ENCODE measurements at places on chromosomes 1 and 21.
A peak's percentile ranks its signal among the peaks of the same experiment; 100 is the strongest.

DNA sequence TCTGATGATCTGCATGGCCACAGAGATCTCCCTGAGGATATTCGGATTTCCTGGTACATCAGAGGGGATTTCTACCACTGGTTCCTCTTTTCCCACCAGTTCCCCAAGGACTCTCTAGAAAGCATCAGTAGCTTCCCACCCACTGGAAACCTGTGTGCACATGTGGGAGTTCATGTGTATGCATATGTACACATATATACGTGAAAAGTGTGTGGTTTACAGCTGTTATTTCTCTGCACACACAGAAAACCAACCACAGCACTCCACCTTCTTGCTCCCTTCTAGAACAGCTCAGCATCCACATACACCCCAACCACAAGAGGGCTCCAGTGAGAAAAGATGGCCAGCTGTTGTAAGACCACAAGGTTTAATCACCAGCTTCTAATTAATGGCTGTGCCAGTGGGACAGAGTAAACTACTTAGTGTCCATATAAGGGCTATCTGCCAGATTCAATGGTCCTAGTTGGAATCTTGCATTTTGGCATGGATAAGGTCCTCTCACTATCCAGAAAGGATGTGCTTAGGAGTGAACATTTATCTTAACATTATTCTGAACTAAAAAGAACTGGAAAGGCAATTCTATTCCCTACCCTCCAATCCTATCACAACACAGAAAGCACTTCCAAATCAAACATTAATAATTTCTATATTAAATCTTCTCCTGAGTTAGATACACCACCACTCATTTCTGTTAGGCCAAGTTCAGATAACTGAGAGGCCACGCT, 24.1 kb downstream of the GPR3 start:
- peak; percentile 71 for DNase-seq

DNA sequence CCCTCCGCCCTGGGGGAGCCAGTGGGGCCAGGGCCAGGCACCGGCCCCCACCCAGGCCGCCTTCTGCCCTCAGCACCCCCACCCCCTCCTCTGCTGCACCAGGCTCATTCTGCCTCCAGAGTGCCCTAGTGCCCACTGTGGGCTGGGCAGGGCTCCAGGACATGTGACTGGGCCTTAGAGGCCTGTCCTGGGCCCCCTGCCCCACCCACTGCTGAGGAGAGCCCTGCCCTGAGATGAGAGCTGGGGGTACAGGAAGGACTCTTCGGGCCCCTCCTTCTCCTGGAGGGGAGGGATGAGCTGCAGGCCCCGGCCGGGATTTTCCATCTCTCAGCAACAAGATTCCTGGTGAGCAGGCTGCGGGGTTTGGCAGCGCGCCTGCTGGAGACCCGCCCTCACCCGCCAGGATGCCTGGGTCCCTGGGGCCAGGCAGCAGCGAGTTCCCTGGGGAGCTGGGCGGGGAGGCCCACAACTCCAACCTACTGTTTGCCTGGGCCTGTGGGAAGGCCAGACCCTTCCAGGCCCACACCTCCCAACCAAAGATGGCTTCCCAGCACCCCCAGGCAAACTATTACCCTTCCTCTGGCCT, 14.0 kb downstream of the AHDC1 start:
- DNase-seq = peak; percentile 77

GRCh38 chr21:44304877-44305293, 5.0 kb downstream of the PFKL start:
- peak; percentile 70 for DNase-seq

DNA sequence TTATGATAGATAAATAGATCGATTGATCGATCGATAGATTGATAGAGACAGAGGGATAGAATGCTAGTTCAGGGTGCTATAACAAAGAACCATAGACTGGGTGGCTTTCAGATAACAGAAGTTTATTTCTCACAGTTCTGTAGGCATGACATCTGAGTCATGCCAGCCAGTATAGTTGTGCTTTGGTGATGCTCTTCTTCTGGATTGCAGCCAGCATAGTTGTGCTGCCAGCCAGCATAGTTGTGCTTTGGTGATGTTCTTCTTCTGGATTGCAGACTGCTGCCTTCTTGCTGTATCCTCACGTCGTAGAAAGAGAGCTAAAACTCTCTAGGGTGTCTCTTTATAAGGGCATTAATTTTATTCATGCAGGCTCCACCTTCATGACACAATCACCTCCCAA, 860.8 kb downstream of the BRINP3 start:
- peak; percentile 70 for DNase-seq

DNA sequence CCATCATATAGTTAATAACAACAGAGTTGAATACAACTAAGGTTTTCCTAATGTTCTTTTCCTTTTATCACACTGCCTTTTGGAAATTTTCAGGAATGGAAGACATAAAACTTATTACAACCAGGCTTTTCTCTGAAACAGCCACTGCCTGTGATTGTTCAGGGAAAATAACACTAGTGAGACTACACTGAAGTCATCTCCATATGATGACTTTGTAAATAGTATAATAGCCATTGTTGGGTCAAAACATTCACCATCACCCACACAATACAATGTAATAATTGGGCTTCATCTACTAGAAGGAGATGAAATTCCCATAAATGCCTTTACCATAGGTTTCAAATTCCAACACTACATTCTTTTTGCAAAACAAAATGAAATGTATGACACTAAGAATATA, 5.0 kb downstream of the TESK2 start:
- no peak for DNase-seq

GRCh38 chr1:235068158-235069121, 60.2 kb downstream of the TOMM20 start:
- no peak for DNase-seq

- DNase-seq = no peak
Measured at GRCh38 chr1:169019419-169020058, 87.0 kb upstream of the ATP1B1 start.

GRCh38 chr1:77375990-77376389, 94.2 kb downstream of the AK5 start:
- no peak for DNase-seq

GRCh38 chr1:29452463-29453230, 216.3 kb downstream of the PTPRU start:
- no peak for DNase-seq

DNA sequence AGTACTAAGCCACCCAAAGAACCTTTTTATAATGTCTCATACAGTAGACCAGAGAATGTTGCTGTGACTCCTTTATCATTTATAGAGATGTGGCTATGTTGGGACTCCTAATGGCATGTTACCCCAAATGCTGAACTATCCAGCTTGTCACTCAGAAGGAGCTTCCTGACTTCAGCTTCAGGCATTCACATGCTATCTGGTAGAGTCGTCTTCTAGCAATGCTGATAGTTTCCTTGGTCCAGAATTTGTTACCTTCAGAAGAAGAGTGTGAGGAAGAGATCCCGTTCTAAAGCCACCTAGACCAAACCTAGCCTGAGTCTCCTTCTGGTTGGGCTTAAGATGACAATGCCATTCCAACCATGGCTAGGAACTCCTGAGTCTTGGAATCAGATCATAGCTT, 68.1 kb downstream of the OLFML2B start:
- no peak for DNase-seq

DNA sequence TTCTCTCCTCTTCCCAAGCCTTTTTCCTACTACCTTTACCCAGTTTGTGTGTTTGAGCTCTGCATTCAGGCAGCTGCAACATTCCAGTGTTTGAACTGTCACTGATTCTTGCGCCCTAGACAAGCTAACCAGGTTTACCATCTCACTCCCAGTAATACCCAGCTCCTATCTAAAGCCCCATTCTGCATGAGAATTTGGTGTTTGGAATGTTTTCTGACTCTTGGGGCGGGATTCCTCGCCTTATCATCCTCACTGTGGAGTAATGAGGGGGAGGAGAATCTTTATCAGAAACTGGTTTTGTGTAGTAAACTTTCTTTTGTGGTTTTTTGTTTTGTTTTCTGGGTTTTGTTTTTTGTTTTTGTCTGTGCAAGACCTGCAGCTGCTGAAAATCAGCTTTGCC, 36.5 kb downstream of the NCF2 start:
- DNase-seq = no peak

GRCh38 chr1:97042551-97042950, 321.0 kb downstream of the PTBP2 start:
- no peak for DNase-seq

GRCh38 chr21:27582246-27582947, 615.5 kb upstream of the ADAMTS5 start:
- DNase-seq = peak; percentile 9

- DNase-seq = peak; percentile 44
Measured at GRCh38 chr1:51733793-51734522, 117.1 kb downstream of the OSBPL9 start.

- DNase-seq = no peak
Measured at GRCh38 chr21:20949884-20950283, 48.3 kb upstream of the NCAM2 start.

DNA sequence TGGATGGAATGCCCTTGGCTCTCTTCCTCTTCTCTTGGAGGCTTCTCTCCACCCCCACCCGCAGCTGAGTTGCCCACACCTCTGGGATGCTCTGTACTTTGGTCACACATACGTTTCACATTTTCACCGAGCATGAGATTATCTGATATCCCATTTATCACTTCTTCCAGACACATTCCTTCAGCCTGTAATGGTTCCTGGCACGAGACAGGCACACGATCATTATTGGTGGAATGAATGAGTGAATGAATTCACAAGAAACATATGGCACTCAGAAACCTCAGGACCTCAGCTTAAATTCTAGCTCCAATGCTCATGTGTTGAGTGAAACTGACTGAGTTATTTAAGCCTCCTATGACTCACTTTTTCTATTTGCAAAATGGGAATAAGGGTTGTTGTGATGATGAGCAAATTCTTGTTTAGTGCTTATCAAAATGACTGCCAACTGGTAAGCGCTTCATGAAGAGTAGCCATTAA, 242.7 kb upstream of the JUN start:
- DNase-seq = no peak

DNA sequence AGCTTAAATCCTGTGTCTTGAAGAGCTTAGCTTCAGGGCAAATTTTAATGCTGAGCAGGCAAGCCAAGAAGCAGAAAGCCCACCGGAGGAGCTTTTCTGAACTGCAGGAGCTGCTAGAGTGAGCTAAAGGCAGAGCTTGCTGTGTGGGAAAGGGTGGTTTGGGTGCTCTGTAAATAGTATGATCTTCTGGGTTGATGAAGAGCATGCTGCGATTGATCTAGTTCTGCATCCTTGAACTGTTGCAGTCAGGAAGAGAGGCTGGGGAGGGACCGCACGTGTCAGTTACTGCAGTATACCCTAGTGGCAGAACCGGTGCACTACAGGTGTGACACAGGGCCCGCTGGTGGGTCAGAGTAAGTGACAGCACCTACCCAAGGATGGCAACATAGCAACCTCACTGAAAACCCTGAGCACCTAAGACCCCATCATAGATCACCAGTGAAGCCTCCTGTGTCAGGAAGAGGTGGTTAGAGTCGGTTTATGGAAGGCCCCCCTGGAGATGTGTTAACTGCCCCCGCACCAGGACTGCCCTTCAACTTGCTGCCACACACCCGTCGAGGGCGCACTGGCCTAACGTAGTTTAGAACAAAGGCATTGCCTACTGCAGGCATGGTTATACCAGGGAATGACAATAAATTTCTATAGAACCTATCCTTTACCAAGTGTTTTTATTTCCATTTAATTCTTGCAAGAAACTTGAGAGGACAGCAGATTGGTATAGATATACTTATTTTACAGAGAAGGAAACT, 146.0 kb upstream of the KIAA0040 start:
- no peak for DNase-seq

- no peak for DNase-seq
Measured at GRCh38 chr1:41454406-41454805, 30.1 kb downstream of the EDN2 start.

- DNase-seq = no peak
Measured at GRCh38 chr1:209880031-209880430, 52.3 kb downstream of the UTP25 start.

DNA sequence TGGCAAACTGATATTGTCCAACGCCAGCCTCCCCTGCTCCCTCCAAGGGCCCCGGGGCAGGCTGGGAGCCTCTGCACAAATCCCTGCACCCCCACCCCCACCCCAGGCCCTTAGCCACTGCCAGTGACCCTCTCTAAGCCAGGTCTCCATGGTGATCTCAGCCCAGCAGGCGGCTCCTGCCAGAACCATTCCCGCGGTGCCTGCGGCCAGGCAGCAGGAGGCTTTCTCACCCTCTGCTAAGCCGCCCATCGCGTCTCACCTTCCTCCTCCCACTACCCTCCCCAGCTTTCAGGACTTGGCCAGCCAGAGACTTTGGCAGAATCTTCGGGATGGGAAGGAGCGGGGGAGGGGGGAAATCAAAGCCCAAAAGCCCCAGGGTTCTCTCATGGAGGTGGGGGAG, 46.8 kb upstream of the WASF2 start:
- peak; percentile 84 for DNase-seq

- DNase-seq = peak; percentile 28
Measured at GRCh38 chr1:63878932-63879331, 105.1 kb downstream of the ROR1 start.

- no peak for DNase-seq
Measured at GRCh38 chr1:20280906-20281305, 9.8 kb upstream of the VWA5B1 start.

- DNase-seq = no peak
Measured at GRCh38 chr1:18041102-18041501, 66.5 kb upstream of the IGSF21 start.

GRCh38 chr1:219927298-219927955, 930 bp downstream of the SLC30A10 start:
- no peak for DNase-seq

- no peak for DNase-seq
Measured at GRCh38 chr1:237492359-237492758, 398.4 kb downstream of the ZP4 start.

DNA sequence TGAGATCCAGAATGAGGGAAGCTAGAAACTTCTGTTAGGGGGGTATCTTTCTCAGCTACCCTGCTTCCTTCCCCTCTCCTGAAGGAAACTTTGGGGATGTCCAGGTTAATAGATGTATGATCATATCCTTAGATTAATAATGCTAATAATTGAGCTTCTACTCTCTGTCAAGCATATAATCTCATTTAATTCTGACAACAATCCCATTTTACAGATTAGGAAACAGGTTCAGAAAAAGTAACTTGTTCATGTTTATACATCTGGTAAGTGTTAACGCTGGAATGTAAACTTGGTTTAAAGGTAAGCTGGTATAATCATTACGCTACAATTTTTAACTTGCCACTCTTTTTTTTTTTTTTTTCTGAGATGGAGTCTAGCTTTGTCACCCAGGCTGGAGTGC, 1.7 kb upstream of the TMEM269 start:
- no peak for DNase-seq

- DNase-seq = peak; percentile 94
Measured at GRCh38 chr1:61851849-61852669, 109.8 kb downstream of the PATJ start.

- DNase-seq = no peak
Measured at GRCh38 chr1:175842550-175842949, 99.2 kb upstream of the TNR start.

GRCh38 chr1:55463814-55464475, 248.8 kb upstream of the USP24 start:
- DNase-seq = no peak

GRCh38 chr21:46150073-46150472, 5.3 kb downstream of the FTCD start:
- DNase-seq = no peak

DNA sequence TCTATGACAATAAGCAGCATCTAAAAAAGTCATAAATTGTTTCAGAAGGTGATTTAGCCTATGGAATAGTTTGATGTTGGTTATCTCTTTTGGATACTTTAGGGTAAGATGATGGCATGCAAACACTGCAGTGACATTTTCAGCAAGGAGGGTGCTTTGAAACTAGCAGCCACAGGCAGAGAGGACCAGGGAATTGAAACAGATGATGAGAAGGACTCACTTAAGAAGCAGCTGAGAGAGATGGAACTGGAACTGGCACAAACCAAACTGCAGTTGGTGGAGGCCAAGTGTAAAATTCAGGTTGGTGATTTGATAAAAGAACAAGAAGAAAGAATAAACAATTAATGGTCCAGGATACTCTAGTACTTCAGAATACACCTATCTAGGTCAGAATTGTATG, 11.2 kb upstream of the CACYBP start:
- DNase-seq = no peak
